ENCODE measurements at places on chromosomes 6 and 20. TPM values are rescaled to one million over a fixed set of nuclear protein-coding genes. Genes with fewer than 3 reads are reported as not detected.

Gene LINC00237
- not detected for total RNA-seq

Gene CNR1
- 11.0 TPM for total RNA-seq

Gene TPD52L1
- total RNA-seq = 77.6 TPM

Gene ARHGAP40
- 0.21 TPM for total RNA-seq

Gene WFDC12
- not detected for total RNA-seq

Gene PGK2
- total RNA-seq = not detected

Gene NAA20
- 55.7 TPM for total RNA-seq

Gene EPHA7
- total RNA-seq = 2.1 TPM

Gene TAAR5
- total RNA-seq = not detected

Gene ARFGEF2
- total RNA-seq = 33.7 TPM

Gene OTOR
- total RNA-seq = not detected

Gene PTPRK
- 46.2 TPM for total RNA-seq

Gene CRISP3
- total RNA-seq = 1.7 TPM

Gene ADGRF4
- not detected for total RNA-seq

Gene NKX2-2
- not detected for total RNA-seq

Gene FOXF2
- not detected for total RNA-seq

Gene SALL4
- total RNA-seq = 0.55 TPM

Gene HRH3
- not detected for total RNA-seq

Gene GPSM3
- total RNA-seq = 3.5 TPM

Gene ID4
- total RNA-seq = 73.5 TPM

Gene DDX39B
- total RNA-seq = 398 TPM

Gene OLIG3
- not detected for total RNA-seq

Measured in uterus (tissue), 4 donors.